Thyroid gland (tissue), 4 donors: ENCODE measurements at places on chromosomes 16 and 17. TPM values are rescaled to one million over a fixed set of nuclear protein-coding genes. Genes with fewer than 3 reads are reported as not detected.
A peak's percentile ranks its signal among the peaks of the same experiment; 100 is the strongest.

The RNF157 gene
- 6.6 TPM for total RNA-seq

The MAF gene
- total RNA-seq: 59.7 TPM

The FNDC8 gene
- not detected for total RNA-seq

The KIF2B gene
- 0.11 TPM for total RNA-seq

The FBXL20 gene
- 19.8 TPM for total RNA-seq

The MT4 gene
- total RNA-seq: not detected

GRCh38 chr16:74724820-74725549 lies 24.3 kb upstream of the MLKL start:
- DNase-seq: no peak

DNA sequence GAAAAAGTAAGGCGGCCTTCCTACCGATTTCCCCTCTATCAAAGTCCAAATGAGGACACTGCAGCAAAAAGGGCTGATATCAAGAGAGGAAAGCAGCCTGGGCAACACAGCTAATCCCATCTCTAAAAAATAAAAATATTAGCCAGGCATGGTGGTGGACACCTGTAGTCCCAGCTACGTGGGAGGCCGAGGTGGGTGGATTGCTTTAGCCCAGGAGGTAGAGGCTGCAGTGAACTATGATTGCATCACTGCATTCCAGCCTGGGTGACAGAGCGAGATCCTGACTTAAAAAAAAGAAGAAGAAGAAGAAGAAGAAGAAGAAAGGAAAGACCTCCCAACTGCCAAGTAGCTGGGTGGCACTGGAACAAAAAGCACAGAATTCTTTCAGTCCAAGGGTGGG lies 14.4 kb downstream of the CACNB1 start:
- no peak for DNase-seq

GRCh38 chr17:36979565-36979941 lies 30.8 kb downstream of the AATF start:
- no peak for DNase-seq

DNA sequence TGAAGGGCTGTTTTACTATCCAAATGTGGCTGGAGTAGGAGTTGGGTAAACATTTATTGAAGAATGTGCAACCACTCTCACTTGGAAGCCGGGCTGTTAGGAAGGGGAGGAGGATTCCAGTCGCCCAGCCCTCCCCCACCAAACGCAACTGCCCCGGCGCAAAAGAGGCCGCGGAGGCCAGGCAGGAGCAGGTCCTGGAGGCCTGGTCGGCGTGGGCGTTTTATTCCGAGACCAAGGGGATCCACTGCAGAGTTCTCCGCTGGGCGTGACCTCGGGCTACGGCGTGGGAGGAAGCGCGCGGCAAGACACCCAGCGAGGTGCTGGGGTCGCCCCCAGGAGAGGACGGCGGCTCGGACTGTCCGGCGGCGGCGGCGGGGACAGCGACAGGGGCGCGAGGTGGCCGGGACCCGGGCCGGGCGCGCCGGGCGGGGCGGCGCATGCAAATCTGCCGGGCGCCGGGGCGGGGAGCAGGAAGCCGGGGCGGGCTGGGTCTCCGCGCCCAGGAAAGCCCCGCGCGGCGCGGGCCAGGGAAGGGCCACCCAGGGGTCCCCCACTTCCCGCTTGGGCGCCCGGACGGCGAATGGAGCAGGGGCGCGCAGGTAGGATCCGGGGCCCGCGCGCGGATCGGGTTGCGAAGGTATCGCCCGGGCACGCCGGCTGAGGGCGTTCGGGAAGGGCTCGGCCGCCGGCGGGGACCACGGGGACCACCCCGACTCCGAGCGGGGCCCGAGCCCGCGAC lies at the start of gene IL4R:
IL4R (plus strand) TSS at position 553 of the 739 bp plus-strand sequence. CDS start 26,230 bp downstream, outside the sequence.
- DNase-seq: peak; percentile 73

- DNase-seq: peak; percentile 73
These were observed 30.3 kb downstream of the HMOX2 start for GRCh38 chr16:4506450-4506849.

DNA sequence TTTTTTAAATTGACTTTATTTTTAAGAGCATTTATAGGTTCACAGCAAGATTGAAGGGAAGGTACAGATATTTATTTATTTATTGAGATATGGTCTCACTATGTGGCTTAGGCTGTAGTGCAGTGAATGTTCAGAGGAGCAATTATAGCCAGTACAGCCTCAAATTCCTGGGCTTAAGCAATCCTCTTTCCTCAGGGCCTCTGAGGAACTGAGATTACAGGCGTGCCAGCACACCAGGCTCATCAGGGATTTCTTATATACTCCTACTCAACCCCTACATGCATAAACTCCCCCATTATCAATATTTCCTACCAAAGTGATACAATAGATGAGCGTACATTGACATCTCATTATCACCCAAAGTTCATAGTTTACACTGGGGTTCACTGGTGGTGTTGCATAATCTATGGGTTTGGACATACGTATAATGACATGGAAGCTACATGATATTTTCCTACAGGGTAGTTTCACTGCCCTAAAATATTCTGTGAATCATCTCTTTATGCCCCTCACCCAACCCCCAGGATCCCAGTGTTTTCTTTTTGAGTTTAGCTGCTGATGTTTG lies 33.5 kb downstream of the HS3ST3B1 start:
- DNase-seq: no peak

DNA sequence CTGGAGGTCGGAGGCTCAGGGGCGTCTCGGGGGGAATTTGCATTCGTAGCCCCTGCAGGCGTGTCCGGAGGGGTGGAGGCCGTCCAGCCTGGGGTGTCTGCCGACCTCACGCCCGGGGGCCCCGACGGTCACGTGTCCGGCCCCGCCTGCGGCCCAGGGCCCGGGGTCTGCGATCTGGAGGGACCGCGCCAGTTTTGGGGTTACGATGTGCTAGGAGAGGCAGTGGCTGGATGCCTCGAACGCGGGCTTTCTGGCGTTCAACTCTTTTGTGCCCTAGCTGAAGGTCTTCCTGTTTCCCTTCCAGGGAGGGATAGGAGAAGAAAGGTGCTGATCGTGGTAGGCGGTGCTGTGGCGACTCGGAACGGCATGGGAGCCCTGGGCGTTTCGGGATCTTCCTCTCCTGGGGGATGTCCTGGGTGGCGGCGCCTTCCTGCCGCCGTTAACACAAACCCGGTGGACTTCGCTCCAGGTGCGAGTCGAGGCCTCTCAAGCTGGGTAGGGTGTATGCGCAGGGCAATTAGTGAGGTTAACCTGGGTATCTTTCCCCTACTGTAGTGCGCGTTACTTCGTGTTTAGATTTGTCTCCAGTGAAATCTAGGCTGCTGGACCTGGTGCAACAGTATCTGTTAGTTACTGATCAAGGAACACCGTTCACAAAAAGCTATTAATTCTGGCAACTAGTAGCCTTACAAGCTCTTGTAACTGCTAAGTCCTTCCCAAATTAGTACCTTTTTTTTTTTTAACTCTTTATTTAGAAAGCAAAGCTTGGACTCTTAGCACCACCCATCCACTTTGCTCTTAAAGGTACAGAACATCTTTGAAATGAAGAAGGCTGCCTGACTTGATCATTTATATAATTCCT lies 1.3 kb downstream of the AKAP1 start:
- peak; percentile 47 for DNase-seq

DNA sequence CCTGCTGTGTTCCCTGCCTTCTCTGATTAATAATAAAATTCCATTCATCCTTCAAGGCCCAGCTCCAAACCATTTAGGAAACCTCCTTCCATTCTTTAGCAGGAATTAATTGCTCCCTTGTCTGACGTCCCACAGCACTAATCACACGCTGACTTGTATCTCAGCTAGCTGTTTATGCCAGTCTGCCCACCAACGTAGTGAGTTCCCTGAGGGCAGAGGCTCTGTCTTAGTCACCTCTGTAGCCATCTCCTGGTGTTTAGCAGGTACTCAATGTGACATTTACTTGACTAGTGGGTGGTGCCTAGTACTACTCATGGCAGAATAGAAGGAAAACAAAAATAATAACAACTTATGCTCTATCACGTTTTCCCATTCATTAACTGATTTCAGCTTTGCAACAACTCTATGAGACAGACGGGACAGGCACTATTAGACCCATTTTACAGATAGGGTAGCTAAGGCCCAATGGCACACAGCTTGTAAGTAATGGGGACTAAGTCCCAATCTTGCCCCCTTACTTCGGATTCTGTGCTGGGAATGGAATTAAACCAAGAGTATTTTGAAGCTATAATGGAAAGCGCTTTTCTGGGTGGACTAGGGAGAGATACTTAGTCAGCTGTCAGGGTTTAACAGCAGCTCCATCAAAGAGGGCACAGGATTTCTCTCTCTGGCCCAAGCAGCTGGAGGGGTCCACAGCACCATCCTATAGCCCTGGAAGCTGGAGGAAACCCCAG lies 931 bp upstream of the WIPF2 start:
- no peak for DNase-seq

DNA sequence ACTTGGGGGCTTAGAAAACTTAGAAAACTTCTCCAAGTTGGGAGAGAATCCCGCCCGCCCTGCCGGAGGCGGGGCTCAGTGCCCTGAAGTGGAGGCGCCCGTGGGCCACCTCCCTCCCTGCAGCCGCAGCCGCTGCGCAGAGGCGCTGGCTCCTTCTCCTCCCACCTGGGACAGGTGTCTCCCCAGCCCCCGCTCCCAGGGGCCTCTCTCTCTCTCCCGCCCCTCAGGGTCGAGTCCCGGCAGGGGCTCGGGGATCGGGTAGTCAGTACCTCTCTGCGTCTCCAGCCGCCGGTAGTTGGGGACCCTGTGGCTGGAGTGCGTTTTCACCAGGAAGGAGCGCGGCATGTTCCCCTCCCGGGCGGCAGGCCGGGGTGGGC lies 257 bp downstream of the SNAI3 start:
- DNase-seq: peak; percentile 61

- no peak for DNase-seq
These were observed 71.3 kb downstream of the NEUROD2 start for GRCh38 chr17:39536468-39536867.

DNA sequence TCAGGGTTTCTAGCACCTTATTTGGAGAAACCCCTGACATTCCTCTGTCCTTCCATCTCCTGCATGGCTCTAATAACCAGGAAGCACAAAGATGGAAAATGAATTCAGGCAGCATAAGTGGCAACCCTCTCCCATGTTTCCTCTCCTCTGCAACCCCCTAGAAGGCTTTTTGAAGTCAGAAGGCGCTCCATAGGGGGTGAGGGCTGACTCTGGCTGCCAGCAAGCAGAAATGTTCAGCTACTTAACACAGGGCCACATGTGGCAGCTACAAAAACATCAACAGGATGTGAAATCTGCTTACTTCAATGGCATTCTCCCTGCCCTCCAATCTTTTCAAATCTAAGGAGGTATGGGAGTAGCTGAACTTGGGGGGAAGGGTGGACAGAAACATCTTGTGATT lies 55.2 kb upstream of the IRX5 start:
- DNase-seq: no peak

DNA sequence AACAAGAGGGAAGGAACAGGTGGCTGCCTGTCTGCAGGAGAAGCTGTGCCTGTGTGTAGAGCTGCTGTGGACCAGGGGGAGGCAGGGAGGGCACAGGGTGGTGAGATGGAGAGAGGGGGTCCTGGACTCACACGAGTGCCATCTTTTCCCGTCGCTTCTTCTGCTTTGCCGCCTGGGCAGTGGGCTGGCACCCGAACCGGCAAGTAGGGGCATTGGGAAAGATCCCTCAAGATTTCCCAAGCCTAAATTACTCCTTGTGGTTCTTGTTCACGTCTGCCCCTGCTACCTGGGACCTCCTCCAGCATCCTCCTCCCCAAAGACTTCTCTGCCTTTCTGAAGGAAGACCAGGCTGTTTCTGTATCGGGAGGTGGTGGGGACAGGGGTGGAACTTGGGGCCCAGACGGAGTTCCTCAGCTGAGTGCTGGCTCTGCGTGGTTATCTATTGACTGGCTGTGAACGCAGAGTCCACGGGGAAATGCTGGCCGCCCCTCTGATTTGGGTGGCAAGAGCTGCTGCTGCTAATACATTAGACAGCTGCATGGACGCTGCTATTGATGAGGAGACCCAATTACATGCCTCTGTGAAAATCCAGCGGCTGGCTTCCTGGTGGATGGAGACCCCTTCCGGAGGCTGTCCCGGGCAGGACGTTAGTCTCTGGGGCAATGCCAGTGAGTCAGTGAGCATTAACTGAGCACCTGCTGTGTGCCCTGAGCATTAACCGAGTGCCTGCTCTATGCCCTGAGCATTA lies 114.5 kb downstream of the OR1D5 start:
- no peak for DNase-seq

GRCh38 chr17:21189361-21189760 lies 24.6 kb downstream of the TMEM11 start:
- no peak for DNase-seq

DNA sequence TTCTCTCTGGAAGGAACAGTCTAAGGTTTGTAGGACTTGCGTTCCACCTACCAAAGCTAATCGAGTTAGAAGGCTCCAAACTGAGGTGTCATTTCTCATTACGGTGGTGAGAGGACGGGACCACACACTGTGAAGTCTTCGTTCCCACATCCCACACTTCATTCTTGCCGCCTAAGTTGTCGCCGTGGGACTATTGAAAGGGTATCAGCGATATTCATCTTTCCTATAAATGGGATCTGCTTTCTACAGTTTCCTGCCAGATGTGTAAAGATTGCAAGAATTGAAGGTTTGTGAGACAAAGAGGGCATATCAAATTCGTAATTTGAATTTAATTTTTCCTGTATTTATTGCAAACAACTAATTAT lies 608 bp upstream of the TRIM37 start:
- no peak for DNase-seq

GRCh38 chr17:80834893-80835275 lies 156.8 kb upstream of the CHMP6 start:
- DNase-seq: no peak

DNA sequence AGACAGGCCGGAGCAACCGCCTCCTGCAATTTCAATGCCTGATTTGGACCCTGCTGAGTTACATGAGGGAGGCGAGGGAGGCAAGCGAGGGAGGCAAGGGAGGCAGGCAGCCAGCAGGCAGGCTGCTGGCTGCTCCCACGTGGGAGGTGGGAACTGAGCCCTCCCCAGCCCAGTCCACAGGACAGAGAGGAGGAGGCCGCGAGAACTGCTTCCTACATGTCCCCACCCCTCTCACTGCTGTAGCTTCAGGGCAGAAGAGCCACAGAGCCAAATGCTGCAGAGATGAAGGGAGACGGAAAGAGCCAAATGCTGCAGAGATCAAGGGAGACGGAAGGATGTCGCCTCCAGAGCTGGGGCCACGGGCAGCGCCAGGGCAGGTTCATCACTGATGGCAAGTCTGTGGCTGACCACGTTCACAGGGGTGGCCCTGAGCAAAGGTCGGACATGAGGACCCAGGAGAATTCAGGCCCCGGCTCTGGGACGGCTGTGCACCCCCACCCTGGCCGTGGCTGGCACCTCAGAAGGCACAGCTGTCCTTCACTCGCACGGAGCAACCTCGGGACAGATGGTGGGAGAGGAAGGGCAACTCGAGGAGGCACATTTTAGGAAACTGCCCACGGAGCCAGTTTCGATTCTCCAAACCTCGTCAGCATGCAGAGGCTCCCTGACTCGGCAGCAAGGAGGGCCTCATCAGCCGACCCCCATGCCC lies 21.5 kb downstream of the RPH3AL start:
- DNase-seq: no peak
